Inflammatory macrophage treated with lipopolysaccharide for 4 hours (primary cell): ENCODE measurements at places on chromosomes 6 and 20.

DNA sequence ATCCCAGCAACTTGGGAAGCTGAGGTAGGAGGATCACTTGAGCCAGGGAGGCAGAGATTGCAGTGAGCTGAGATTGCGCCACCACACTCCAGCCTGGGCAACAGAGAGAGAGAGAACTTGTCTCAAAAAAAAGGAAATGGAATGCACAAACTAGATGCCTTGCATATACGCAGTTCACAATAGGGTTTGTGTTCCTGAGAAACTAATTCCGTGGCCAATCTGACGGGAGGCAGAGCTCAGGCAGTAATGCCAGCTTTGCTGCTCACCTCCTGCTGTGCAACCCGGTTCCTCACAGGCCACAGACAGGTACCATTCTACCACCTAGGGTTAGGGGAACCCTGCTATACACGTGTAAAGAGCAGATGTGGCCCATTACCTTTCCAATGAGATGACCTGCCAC, 1.4 kb downstream of the CDK5RAP1 start:
- peak; percentile 43 for DNase-seq

- DNase-seq, result no peak
These were observed 22.8 kb upstream of the RAB22A start for GRCh38 chr20:58286729-58287128.

- DNase-seq, result peak; percentile 55
These were observed 618.0 kb downstream of the PRKN start for GRCh38 chr6:162109480-162110050.

DNA sequence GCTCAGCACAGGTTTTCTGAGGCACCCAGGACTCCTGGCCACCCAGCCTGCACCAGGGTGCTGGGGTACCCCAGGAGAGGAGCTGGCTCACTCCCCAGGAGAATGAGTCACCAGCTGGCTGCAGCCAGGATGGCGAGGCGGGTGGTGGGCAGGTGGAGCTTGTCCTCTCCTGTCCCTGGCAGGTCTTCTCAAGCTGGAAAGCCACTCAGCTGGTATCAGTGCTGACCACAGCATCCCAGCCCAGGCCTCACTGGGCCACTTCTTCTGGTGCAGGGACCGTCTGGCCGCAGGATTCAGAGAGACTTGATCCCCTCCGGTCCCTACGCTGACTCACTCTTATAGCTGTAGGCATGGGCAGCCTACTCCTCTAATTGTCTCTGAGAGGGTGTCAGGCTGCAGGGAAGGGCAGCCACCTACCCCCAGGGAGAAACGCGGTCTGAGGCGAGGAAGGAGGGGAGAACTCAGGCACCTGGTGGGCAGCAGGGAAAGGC, 22.2 kb downstream of the TFEB start:
- DNase-seq, result no peak

- DNase-seq, result no peak
These were observed 15.1 kb downstream of the BRD2 start for GRCh38 chr6:32983493-32983848.

- peak; percentile 99 for DNase-seq
These were observed 27.9 kb downstream of the PPARD start for GRCh38 chr6:35370124-35370741.

- DNase-seq, result no peak
These were observed 155.0 kb upstream of the SNX9 start for GRCh38 chr6:157668009-157668401.

DNA sequence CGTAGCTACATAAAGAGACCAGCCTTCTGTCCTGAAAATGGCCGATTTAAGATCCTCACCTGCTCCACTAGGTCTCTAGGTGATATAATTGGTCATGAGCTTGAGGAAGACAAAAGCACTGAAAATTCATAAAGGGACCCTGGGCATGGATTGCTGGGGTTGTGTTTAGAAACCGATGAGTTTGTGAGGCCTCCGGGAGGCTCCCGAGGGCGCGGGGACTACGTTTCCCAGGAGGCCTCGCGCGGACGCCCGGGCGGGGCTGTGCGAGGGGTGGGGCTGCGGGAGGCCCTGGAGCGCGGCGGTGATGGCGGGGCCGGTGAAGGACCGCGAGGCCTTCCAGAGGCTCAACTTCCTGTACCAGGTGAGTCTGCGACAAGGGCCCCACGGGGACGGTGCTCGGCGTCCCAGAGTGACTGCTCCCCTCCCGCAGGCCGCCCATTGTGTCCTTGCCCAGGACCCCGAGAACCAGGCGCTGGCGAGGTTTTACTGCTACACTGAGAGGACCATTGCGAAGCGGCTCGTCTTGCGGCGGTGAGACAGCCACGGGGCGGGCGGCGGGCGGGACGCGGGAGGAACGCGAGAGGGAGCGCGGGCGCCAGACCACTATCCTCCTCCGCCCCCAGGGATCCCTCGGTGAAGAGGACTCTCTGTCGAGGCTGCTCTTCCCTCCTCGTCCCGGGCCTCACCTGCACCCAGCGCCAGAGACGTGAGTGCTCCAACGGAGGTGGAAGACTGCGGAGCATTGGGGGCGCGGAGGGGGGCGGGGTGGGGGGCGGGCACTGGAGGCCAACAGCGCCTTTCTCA, at the start of gene RPP21:
RPP21 (plus strand) TSS at position 289 of the 804 bp plus-strand sequence; CDS start at position 305, 16 bp downstream.
- peak; percentile 71 for DNase-seq

DNA sequence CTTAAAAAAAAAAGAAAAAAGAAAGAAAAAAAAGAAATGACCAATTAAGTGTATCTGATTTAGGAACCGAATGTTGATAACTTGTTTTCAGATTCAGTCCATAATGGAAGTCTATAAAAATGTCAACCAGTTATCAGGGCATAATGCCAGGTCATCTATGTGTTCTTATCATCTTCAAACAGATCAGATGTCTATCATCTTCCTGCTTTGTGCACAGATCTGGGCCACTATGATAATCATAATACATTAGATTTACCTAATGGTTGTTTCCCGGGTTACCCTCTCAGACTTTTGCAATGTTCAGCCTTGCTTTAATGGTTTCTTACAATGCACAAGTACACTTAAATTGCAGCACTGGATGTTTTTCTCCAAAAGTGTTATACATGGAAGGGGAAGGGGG, 100.6 kb downstream of the NKAIN2 start:
- no peak for DNase-seq

GRCh38 chr6:30446259-30446658, 43.0 kb upstream of the HLA-E start:
- DNase-seq, result no peak

DNA sequence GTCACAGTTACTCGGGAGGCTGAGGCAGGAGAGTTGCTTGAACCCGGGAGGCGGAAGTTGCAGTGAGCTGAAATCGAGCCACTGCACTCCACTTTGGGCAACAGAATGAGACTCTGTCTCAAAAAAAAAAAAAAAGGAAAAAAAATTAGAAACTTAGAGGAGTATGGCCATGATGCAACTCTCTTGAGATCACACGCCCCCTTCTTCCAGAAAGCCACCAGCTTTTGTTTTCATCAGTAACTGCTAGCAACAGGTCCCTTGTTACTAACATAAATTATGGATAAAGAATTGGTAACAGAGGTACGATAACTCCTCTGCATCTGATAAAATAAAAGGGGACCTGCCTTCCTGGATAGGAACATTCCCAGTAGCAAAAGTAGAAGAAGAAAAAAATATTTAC, 308.2 kb downstream of the CD83 start:
- DNase-seq, result no peak

GRCh38 chr6:15232836-15233510, 12.9 kb upstream of the JARID2 start:
- DNase-seq, result no peak

DNA sequence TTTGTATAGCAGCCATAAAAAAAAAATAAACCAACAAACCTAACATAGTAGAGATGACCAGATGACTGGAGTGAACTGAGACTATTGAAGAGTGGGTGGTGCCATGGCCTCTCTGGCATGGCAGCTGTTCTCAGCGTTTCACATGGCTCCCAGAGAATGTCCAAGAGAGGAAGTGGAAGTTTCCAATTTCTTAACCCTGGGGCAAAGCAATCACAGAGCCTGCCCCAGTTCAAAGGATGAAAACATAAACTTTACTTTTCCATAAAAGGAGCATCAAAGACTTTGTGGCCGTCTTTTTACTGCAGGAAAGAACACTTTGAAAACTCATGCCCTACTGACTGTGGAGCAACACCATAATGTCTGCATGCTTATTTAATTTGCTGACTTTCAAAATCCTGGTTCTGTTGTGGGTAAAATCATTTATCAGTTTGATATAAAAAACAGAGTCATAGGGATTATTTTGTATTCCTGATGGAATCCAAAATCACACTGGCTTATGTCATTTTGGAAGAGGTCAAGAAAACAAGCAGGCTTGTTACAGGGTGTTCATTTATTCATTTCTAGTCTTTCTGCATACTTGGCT, 165.4 kb downstream of the SLC35B3 start:
- DNase-seq, result no peak

DNA sequence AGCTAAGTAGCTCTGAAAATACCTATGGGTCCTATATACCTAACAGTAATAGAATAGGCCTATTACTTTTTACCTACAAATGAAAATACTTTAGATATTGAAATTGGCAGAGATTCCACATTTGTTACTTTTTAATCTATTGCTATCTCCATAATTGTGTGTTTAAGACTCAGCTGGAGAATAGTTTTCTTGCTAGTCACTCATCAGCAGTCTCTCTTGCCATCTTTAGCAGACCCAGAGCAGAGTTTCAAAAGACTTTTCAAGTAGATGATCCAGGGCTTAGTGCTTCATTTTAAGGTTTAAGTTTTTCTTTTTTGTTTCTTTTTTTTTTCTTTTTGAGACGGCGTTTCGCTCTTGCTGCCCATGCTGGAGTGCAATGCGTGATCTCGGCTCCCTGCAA, 12.9 kb downstream of the ANKS1A start:
- DNase-seq, result no peak

GRCh38 chr6:27092316-27092692, 155.2 kb upstream of the PRSS16 start:
- no peak for DNase-seq

GRCh38 chr6:111411978-111412566, 70.9 kb downstream of the REV3L start:
- peak; percentile 90 for DNase-seq

DNA sequence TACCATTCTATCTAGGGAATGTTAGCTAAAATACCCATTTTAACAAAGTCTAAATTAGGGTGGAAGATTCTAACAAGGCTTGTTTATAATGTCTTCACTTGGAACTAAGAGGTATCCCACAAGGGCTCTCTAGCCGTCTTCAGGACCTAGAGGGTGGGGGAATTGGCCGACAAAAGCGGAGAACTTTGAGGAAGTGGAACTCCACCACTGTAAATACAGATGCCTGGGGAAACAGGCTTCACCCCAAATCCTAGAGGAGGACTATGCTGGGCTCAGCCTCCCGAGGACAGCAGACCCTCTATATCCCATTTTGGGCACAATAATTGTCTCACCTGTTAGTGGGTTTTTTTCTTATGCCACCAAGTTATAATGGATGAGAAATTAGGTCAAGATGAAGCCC, 58.0 kb upstream of the TFB1M start:
- DNase-seq, result no peak

- DNase-seq, result no peak
These were observed 110.9 kb upstream of the SSTR4 start for GRCh38 chr20:22924046-22924737.

- DNase-seq, result no peak
These were observed 222.9 kb upstream of the DEFB112 start for GRCh38 chr6:50272611-50273010.

- no peak for DNase-seq
These were observed 668.3 kb upstream of the ADGRB3 start for GRCh38 chr6:67966830-67967229.

- DNase-seq, result no peak
These were observed 159.4 kb upstream of the TAB2 start for GRCh38 chr6:149158076-149158475.

GRCh38 chr6:106097411-106098231, 11.5 kb downstream of the PRDM1 start:
- DNase-seq, result peak; percentile 85

DNA sequence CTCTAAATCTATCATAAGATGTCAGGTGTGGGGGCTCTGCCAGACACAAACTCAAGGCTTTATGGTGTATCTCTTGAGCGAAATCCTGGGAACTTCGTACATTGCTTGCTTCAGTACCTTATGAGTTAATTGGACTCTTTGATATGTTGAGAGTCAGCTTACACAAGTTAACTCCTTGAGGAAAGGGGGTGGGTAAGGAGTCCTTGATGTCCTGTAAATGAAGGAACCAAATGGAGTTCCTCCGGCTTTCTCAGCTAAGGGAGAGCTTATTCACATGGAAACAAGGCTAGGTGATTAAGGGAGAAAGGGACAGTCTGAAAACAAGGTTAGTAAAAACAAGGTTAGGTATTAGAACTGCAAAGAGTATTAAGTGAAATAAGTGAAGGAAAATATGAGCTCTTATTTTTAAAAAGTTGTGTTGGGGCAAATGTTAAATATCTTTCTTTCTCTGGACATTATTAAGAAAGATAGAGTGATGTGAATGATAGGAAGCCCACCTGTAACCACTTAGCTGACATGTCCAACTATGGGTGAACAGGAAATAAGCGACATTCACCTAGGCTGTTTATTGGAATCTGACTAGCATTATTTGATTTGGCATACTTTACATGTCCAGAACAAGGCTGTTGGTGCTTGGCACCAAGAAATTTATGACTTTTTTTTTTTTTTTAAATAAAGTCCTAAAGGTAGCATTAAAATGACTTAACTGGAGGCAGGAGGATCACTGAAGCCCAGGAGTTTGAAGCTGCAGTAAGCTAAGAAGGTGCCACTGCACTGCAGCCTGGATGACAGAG, 26.5 kb downstream of the GTF2H5 start:
- DNase-seq, result no peak

DNA sequence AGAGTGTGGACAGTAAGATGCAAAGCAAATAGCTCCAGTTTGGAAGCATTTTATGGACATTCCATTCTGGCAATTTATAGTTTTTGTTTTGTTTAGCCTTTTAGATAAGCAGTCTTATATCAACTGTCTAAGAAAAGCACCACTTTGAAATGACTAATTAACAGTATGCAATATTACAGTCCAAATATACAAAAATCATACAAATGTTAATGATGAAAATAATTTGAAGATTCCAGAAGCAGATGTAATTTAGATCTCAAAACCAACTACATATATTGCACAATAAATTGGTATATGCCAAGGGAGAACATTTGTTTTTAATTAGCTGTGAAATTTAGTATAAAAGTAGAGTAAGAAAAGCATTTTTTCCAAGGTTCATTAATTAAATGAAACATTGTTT, 158.8 kb downstream of the KIF6 start:
- no peak for DNase-seq

DNA sequence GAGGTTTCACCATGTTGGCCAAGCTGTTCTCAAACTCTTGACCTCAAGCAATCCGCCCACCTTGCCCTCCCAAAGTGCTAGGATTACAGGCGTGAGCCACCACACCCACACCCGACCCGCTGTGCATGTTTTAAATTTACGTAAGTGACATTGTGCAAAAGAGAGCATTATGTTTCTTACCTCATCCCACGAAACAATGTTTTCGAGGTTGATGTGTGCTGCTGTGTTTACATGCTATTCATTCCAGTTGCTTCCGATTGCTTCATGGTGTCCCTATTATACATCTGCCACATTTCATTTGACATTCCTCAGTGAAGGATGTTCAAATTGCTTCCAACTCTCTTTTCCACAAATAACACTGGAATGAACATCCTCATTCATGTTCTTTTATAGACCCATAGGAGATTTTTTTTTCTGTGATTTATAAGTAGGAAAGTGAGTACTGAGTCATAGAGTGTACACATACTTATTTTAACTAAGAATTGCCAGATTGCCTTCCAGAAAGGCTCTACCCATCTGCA, 403.9 kb upstream of the JARID2 start:
- peak; percentile 93 for DNase-seq

- DNase-seq, result no peak
These were observed 156.3 kb downstream of the SOBP start for GRCh38 chr6:107646176-107646575.
